ENCODE measurements at places on chromosomes 7 and 10.

DNA sequence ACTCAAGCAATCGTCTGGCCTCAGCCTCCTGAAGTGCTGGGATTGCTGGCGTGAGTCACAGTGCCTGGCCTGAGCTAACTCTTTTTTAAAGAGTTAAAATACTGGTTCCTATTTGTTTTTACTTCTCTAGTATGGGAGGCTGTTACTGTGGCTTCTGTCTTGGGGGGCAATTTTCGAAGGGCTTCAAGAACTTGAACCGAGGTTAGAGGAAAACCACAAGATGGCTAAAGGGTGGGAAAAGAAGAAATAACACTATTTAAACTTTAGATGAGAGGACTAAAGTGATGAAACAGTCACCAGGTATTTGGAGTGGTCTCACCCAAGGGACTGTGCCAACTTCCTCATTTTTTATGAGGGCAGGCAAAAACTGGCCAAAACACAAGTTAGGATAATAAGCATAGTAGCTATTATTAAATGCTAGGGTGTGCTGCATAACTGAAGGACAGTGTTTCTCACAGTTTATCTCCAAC is 17.8 kb downstream of the MET start:
- DNase-seq: no peak

GRCh38 chr10:33869481-33869880 is 535.0 kb upstream of the NRP1 start:
- DNase-seq: no peak

DNA sequence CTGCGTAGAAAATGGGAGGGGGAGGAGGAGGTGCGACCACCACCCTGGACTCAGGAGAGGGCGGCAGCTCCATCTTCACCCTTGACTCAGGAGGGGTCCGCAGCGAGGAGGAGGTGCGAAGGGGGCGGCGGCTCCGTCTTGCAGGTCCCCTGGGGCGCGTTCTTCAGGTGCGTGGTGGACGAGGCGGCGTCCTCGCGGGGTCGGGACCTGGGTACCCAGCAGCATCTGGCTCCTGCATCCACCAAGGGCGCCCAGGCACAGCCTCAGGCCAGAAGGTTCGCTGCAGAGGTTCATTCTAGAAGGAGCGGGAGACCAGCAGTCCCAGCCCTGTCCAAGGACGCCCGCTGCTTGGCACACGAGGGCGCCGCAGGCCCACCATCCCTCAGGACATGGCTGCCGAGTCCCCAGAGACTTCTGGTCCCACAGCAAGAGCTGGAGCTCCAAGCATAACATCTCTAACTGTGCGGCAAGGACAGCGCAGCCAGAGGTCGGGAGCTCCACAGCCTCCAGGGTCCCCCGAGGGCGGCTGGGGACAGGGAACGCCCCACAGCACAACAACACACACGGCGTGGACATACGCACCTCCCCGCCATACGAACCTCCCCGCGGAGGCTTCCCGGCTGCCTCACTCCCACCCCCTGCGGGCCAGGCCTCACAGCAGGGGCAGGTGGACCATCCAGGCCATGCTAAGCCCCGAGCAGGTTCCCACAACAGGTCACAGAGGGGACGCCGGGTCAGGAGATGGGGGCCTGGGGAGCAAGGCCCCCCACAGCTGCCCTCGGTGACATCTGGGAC is 16.8 kb upstream of the DPYSL4 start:
- DNase-seq: no peak

- DNase-seq: no peak
Measured at GRCh38 chr10:102935939-102936605, 18.0 kb downstream of the CNNM2 start.

DNA sequence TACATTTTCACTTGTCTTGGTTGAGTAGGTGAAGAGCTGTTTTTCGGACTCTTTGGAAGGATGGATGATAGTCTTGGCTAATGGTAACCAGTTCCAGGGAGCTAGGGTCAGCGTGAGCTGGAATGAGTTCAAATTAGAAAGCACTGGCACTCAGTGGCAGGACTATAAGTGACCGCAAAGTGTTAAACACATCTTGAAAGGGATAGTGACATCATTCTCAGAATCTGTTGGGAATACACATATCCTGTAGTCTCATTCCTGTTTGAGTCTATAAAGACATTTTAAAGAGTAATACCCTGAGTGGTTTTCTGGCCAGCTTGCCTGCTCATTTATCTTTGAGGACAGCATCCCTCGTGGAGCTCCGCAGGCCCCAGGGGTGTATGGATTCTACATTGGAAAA is 56.7 kb upstream of the TMEM248 start:
- DNase-seq: no peak

GRCh38 chr7:157568770-157569584 is 232.2 kb downstream of the DNAJB6 start:
- peak; percentile 40 for DNase-seq

- DNase-seq: no peak
Measured at GRCh38 chr10:571688-572451, 117.6 kb downstream of the DIP2C start.

- DNase-seq: no peak
Measured at GRCh38 chr10:105793071-105793470, 1152.0 kb downstream of the SORCS3 start.

GRCh38 chr10:133324857-133325260 is 11.8 kb downstream of the CALY start:
- no peak for DNase-seq

DNA sequence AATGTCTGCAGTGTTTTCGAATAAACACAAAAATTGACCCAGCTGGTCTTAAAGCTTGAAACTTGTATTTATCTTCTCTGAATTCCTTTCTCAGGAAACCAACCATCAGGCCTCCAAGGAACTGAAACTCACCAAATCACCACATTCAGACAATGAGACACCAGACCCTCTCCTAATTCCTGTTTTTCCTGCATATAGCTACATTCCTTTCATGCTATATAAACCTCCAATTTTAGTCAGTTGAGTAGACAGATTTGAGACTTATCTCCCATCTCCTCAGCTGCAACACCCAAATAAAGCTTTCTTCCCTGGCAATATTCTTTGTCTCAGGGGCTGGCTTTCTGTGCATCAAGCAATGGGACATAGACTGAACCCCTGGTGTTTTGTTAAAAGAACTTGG is 317.0 kb downstream of the CACNA2D1 start:
- no peak for DNase-seq

DNA sequence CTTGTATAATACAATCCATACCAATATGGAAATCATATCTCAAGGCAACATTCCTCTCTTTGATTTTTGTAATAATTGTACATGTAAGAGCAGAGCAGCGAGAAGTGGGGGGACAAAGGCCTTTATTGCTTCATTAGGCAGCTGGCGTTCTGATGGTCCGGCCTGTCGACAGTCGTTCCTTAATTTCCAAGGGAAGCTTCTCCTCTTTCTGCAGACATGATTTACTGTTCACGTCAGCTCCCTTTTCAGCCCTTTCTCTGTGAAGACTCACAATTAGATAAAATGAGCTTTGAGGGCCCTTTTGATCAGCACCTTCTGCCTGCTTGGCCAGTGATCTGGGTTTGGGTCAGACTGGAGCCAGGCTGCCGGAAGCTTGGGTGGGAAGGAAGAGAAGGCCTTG is 65.6 kb upstream of the CTBP2 start:
- DNase-seq: no peak

DNA sequence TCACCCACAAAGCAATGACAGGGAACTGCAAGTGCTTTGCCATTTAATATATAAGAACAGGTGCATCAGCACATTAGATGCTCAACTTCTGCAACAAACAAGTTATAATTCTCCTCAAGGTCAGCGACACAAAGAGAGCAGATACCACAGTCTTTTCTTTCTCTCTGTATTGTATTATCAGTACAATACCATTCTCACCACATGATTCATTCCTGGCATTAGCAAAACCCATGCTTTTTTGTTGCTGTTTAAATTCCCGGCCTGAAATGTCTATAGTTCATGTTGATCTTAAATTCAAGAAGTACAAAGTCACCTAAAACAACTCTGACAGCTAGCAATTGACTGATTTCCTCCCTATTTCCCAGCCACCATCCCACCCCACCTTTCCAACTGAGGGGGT is 111.8 kb upstream of the FEZF1 start:
- no peak for DNase-seq

DNA sequence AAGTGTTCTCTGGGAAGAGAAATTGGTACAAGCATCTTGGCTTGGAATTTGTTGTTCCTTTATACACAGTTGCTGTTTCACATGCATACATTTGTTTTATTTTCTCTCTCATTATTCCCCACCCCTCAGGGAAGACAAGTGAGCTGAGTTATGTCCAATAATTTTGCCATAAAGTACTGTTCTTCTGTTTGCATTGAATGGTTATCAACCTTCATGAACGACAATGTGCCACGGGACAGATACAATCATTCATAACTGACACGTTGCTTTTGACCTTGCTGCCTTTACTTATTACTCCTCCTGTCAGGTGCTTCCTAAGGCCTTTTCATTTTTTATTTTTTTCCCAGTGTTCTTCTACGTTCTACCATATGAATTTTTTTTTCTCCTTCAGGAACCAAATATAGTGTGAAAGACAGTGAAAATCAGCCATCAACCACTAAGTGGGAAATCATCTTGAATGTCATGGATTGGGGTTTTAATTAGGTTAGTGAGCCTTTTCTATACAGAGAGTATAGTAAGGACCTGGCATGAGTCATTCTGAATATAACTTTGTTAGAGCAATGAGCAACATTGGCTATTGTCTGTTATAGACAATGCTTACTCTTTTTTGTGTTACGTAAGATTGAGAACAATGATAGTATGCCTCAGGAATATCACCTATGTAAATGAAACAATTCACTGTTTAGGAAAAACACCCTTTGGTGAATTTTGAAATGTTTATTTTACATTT is 383.2 kb downstream of the MALRD1 start:
- DNase-seq: no peak

DNA sequence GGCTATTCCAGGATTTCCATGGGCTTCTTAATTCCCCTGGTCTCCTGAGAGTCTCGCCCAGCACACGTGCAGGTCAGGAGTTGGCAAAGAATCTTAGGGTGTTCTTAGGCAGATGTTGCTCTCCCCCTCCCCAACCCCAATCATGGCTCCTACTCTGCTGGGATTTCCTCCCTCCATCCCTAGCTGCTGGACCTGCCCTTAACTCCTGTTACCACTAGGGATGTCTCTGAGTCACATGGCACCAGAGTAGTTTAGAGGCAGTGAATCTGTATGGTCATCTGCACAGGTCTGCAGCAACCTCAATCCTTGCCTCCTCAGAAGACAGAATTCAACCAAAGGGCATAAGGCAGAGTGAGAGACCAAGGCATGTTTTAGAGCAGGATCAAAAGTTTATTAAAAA is 51.8 kb upstream of the CHST3 start:
- no peak for DNase-seq

GRCh38 chr7:113087071-113087998 is 708 bp upstream of the GPR85 start:
- no peak for DNase-seq

GRCh38 chr7:94391726-94392392 is 2.8 kb upstream of the COL1A2 start:
- DNase-seq: no peak

DNA sequence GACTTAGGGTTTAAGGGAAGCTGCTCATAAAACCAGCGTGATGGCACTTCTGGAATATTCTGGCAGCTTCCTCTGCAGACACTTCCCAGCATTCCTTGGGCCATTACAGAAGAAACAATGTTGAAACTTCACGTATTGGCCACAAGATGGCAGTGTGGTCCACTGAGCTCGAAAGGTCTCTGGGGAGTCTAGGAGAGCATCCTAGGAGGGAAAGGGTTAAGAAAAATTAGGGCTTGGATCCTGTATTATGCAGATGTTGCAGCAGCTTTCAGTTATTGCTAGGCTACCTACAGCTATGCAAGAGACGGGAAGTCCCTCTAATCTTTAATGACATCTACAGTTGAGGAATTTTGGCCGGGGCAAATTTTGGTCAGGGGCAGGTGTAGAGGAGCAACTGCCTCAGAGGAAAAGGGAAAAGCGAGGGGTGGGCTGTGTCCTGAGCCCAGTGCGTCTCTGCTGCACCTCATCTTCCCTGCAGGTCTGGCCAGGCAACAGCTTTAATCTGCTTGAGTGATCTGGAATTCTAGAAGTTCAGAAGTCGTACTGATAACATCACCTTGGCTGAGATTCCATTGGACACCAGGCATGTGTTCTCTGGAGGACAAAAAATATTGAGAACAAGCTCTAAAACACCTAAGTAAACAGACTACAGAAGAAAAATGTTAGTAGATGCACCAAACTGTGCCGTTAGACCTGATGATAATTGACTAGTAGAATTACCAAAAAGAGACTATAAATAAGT is 220.8 kb upstream of the PRSS58 start:
- DNase-seq: no peak

DNA sequence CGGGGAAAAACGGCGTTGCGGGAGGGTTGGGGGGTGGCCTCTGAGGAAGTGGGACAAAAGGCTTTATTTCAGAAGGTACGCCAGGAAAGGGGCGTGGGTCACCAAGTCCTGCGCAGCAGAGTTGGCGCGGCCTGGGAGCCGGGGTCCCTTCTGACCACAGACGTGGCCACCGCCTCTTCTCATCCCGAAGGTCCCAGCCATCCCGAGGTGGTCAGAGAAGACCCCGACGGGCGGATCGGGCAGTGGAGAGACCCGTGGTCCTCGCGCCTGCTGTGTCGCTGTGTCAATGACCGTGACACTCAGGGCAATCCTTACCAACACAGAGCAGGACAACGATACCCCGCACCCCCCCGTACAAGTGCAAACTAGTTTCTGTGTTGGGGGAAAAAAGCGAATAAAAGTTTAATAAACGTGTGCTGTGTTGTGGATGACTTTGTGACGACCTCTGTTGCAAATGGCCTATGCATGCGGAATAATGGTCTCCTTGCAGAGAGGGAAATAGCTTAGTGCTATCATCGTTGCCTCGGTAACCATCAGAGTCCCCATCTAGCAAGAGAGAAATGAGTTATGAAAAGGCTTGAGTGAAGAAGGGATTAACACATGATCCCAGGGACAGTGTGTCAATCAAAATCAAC is 19.4 kb upstream of the GATA3 start:
- DNase-seq: no peak

DNA sequence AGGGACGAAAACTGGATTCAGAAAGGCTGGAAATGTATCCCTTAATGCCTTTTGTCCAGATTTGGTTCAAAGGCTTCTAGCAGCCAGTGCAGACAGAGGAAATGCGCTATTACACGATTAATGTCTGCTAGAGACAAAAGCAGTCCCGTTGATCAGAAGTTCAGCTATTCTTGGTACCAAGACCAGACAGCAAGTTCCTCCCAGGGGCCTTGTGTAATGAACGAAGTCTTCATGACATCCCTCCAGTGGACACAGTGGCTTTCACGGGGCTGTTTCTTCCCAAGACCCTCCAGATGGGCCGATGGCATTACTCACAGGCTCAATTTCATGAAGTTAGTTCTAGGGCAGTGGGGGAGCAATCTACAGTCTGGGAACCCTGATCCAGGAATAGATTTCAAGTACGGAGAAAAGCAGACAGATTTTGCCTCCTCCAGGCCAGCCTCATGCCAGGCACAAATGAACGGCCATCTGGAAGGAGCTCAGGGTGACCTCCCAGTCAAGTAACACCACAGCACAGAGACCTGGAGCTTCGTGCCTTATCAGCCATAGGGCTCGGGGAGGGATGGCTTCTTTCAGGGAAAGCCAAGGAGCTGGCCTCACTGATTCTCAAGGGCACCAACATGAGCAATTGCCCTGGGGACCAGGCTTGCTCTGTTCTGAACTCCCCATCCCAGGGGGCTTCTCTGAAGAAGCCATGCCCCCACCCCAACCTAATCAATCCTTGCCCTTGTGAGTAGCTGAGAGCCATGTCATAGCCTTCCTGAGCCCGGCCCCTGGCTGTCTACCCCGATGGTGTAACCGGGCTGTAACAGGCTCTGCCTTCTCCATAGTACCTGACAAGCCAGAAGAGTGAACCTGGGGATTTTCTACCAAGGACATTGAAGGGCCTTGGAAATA is 101.1 kb downstream of the PRKAG2 start:
- DNase-seq: no peak
